ENCODE measurements at places on chromosomes 1 and 21.

DNA sequence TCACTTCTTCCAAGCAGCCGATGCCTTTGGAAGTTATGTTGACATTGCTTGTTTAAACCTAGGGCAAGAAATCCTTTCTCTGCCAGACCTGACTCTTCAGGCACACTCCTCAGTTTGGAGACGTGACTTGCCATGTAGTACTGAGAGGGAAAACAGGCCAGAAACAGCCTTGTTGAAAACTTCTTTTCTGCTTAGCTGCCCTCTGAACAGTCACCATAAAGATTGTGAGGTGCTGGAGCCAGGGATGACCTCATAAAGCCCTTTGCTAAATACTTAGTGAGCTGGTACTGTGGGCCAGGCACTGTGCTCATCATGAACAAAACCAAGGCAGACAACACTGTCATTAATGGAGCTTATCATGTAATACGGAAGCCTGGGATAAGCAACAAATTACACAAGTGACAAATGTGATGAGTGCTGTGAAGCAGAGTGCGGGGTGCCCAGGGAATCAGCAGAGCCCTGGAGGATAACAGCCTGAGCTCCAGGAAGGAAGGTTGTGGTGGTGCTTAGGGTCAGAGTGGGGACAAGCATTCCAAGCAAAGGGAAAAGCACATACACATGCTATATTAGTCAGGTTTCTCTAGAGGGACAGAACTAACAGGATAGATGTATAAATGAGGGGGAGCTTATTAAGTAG lies 42.4 kb downstream of the MTARC1 start:
- DNase-seq = no peak

GRCh38 chr1:103941086-103941485 lies 191.4 kb downstream of the AMY1C start:
- DNase-seq = no peak

DNA sequence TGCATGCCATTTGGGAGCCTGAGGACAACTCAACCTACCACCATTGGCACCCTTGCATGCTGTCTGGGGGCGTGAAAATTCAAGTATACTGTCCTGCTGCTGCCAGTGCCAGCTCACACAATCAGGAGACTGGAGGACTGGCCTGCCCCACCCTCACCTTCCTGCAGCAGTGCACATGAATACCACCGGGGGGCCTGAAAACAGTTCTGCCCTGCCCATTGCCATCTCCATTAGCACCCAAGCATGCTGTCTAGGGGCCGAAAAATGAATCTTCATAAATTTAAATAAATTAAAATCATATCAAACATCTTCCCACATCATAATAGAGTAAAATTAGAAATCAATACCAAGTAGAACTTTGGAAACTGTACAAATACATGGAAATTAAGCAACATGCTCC lies 322.1 kb upstream of the TMPRSS15 start:
- DNase-seq = no peak

GRCh38 chr1:165629848-165630628 lies 996 bp upstream of the MGST3 start:
- no peak for DNase-seq

DNA sequence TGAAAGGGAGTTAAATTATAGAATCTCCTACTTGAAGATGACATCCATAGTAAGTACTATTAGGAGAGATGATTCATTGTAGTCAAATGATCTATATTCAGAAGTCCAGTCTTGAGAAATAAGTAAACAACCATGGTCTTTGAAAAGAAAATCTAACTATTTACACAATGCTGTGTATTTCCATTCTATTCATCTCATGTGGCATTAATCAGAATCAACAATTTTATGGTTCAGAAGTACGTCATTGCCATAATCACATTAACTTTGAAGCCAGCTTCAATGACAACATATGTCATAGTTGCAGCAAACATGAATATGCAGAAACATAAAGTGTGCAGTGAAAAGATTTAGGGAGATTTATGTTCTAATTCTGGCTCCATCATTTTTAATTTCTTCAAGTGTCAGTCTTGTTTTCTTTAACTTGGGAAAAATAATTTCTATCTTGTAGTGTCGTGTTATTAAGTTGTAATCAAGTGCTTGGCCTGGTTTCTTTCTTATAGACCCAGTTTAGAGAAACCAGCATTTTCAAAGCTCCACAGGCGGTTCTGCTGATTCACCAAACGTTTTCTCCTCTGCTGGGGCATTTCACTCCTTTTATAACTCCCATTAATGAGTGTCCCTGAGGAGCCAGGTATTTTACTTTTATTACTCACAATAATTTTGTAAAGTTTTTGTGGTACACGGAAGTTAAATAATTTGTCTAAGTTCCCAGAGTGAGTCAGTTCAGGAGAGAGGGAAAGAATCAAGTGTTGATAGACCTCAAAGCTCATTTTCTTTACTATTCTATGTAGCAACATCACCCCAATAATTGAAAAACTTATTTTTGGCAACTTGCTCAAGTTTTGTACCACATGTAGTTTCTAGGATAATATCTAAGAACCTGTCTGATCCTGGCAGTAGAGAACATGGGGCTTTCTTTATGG lies 35.9 kb upstream of the PTGS2 start:
- DNase-seq = no peak

GRCh38 chr1:190752131-190752530 lies 274.5 kb upstream of the BRINP3 start:
- DNase-seq = no peak

GRCh38 chr1:53400761-53401674 lies 58.2 kb upstream of the DMRTB1 start:
- DNase-seq = no peak
